ENCODE measurements at places on chromosomes 6 and 20.

DNA sequence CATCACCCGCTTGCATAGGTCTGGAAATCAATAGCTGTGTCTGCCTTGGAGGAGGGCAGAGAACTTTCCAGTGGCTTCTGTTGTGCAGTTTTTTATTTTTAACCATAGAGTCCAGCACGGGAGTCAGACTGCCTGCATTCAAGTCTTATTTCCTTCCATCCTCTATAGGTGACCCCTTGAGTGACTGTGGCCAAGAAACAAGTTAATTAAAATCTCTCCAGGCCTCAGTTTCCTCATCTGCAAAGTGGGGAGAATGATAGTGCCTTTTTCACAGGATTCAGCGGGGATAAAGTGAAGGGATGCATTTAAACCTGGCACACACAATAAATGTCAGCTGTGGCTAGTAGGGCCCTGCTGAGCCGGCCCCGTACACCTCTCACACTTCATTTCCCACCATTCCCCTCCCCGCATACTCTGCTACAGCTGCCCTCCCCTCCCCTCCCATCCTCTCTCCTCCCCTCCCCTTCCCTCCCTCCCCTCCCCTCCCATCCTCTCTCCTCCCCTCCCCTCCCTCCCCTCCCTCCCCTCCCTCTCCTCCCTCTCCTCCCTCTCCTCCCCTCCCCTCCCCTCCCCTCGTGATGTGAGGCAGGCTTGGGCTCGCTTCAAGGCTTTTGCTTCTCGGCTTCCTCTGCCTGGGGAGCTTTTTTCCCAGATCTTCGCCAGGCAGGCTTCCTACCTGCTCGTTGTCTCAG, 150.5 kb downstream of the TFAP2C start:
- DNase-seq: no peak

DNA sequence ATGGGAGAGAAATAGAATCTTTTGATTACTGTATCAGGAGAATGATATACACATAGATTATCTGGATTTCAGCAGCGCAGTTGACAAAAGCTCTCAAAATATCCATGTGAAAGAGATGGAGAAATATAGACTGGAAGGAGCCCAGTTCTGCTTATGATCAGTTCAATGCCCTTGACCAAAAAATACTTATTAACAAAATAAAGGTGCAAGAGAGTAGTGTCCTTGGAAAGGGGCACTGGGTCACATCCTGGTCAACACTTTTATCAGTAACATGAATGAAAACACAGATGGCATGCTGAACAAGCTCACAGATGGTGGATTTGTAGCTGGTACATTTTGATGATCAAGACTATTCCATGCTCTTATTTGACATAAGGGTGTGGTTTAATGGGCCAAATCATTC, 63.9 kb upstream of the PLEKHG1 start:
- DNase-seq: no peak

DNA sequence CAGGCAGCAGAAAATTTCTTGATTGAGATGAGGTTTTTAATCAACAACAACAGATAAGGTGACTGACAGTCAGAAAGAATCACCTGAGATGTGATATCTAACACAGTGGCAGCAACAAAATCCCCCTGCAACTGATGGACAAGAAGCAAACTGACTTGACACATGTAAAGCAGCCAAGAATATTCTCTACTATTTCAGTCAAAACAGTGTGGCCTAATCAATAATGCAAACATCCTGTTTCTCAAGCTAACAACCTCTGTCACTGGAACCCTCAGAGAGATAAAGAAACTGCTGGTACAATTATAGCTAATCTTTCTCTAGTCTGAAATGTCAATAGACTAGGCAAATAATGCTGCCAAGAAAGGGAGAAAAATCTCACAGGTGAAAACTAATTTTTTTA, 4.6 kb upstream of the CGA start:
- no peak for DNase-seq

- no peak for DNase-seq
Measured at GRCh38 chr6:36631326-36632011, 37.3 kb downstream of the SRSF3 start.

DNA sequence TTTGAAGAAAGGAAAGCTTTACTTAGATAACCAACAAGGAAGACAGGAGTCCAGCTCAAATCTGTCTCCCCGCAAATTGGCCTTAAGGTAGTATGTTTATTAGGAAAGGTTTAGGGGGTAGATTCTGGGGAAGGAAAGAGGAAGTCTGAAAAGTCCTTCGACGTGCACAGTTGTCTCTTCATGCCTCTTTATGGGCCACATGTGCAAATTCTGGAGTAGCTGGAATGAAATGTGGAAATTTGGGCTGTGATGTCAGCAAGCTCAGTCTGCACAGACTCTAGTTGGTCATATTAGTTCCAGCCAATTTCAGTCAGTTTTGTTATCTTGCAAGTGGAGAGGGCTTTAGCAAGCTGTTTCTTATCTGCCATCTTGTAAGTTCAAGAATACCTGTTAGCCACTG, 50.1 kb downstream of the NUP153 start:
- no peak for DNase-seq

- DNase-seq: no peak
Measured at GRCh38 chr6:8059129-8059528, 5.1 kb downstream of the BLOC1S5 start.

Data from HCT116 (cell line).